ENCODE measurements at places on chromosomes 7 and 10.

DNA sequence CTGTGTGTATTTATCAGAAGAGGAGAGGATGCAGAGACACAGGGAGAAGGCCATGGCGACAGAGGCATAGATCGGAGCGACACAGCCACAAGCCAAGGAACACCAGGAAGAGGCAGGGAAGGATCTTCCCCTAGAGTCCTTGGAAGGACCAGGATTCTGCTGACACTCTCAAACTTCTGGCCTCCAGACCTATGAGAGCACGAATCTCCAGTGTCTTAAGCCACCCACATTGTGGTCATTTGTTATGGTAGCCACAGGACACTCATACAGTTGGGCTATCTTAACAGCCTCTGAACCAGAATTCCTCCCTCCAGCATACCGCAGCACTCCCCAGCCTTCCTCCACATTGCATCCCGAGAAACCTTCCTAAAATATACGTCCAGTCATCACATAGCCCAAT, 367.0 kb upstream of the MGMT start:
- H3K4me3 ChIP-seq: no peak overlapping the region
- no peak for DNase-seq
- no peaks in the 10 kb centered on the region for H3K36me3 ChIP-seq

DNA sequence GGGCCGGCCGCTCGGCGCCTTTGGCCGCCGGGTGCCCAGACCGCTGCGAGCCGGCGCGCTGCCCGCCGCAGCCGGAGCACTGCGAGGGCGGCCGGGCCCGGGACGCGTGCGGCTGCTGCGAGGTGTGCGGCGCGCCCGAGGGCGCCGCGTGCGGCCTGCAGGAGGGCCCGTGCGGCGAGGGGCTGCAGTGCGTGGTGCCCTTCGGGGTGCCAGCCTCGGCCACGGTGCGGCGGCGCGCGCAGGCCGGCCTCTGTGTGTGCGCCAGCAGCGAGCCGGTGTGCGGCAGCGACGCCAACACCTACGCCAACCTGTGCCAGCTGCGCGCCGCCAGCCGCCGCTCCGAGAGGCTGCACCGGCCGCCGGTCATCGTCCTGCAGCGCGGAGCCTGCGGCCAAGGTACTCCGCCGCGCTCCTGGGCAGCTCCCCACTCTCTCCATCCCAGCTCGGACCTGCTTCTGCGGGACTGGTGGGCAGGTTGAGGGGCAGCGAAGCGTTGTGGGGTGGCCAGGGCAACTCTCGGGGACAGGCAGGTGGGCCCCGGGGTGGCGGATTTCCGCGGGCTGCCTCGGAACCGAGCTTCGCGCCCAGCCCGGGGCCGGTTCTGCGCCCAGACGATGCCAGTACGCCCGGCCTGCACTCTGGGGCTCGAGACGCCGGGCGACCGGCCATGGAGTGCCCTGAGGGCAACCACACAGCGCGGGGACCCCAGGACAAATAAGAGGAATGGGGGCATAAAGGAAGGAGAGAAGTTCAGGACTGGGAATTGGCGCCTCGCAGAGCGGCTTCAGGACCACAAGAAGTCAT, 578 bp downstream of the HTRA1 start:
- no peaks in the 10 kb centered on the region for H3K36me3 ChIP-seq
- DNase-seq: no peak
- no peak overlapping the region for H3K27ac ChIP-seq
- peaks cover 18% of the 10 kb centered on the region for H3K4me1 ChIP-seq
- peak overlapping the region; percentile 64 for H3K4me3 ChIP-seq
- peaks cover 46% of the 10 kb centered on the region for H3K27me3 ChIP-seq

- H3K36me3 ChIP-seq: no peaks in the 10 kb centered on the region
- no peak overlapping the region for H3K27ac ChIP-seq
- no peak overlapping the region for H3K4me3 ChIP-seq
Measured at GRCh38 chr10:100745882-100746783, 751 bp downstream of the PAX2 start.

GRCh38 chr7:100360135-100360854, 2.4 kb downstream of the PILRB start:
- no peak overlapping the region for H3K27ac ChIP-seq
- no peaks in the 10 kb centered on the region for H3K27me3 ChIP-seq
- no peaks in the 10 kb centered on the region for H3K4me1 ChIP-seq
- peaks cover 51% of the 10 kb centered on the region for H3K36me3 ChIP-seq

DNA sequence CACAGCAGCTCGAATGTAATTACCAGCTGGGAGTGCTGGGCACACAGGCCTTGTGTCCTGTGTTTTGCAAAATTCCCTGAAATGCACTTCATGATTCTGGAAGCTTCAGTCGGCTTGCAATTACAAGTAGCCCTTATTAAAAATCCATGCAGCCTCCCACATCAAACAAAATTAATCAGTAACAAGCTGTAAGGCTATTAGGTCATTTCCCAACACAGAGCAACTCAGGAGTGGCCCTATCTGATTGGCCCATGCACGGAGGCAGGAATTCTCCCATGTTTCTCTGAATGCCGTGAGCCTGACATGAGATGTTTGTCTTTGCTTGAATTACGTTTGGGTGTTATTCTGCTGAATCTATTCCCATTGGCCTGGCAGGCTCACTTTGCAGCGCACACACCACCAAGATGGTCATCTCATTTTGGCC, 36.9 kb downstream of the FOXL3 start:
- no peaks in the 10 kb centered on the region for H3K27me3 ChIP-seq
- no peak overlapping the region for H3K4me3 ChIP-seq
- no peak for DNase-seq
- no peaks in the 10 kb centered on the region for H3K4me1 ChIP-seq
- H3K36me3 ChIP-seq: no peaks in the 10 kb centered on the region

Measured in effector memory CD4-positive, alpha-beta T cell (primary cell).